Activated CD8-positive, alpha-beta T cell treated with anti-CD3 and anti-CD28 coated beads for 36 hours (primary cell): ENCODE measurements at places on chromosomes 5 and 9.

DNA sequence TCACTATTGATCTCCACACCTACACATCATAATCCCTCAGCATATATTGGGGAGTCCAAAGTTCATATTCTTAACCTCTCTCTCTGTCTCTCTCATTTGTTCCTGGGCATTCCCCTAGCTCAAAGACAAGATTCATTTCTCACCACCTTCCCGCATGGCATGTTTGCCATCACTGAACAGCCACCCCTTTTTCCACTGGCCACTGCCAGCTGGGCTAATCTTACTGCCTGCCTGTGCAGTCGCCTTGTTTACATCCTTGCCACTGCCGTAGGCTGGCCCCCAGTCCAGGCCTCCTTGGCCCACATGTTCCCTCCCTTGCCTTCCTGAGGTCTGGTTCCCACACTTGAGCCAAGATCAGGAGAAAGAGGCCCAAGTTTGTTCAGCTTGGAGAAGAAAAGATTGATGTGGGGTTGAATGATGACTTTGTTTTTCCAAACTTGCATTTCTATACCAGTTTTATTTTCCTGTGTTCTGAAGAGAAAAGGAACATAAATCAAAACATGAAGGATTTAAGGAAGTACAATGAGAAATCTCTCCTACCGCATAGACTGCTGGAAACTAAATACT is 80.2 kb downstream of the PLAC8L1 start:
- no peak overlapping the region for H3K4me3 ChIP-seq
- H3K4me1 ChIP-seq = no peaks in the 10 kb centered on the region
- DNase-seq = no peak
- peaks cover 9% of the 10 kb centered on the region for H3K27me3 ChIP-seq
- H3K27ac ChIP-seq = no peak overlapping the region
- H3K36me3 ChIP-seq = no peaks in the 10 kb centered on the region

DNA sequence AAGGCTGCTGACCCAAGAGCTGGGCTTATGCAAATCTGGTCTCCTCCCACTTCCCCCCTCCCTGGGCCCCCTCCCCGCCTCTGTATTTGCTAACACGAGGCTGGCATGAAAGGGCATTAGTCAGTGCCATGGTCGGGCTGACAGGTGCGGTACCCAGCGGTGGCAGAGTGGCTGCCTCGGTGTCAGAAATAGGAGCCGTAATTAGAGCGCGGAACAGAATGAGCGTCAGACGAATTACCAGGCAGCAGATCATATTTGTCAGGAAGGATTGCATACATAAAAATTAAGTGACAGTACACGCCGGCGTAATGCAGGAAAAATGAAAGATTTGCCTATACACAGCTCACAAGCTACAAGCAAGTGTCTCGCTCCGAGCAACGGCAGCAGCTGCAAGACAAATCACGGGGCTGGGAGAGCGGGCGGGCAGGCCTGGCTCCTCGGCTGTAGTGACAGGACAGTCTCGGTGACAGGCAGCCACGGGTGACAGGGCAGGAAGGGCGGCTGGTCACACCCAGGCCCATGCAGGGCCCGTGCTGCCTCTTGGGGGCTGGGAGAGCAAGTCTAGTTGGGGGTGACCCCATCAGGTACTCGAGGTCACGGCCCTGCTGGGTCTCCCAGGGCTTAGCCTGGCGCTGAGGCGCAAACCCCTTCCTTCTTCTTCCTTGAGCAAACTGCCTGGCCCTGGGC is 72.4 kb downstream of the NEK6 start:
- peaks cover 3% of the 10 kb centered on the region for H3K36me3 ChIP-seq
- no peak for DNase-seq
- H3K4me3 ChIP-seq = no peak overlapping the region
- H3K4me1 ChIP-seq = no peaks in the 10 kb centered on the region
- H3K27ac ChIP-seq = no peak overlapping the region

DNA sequence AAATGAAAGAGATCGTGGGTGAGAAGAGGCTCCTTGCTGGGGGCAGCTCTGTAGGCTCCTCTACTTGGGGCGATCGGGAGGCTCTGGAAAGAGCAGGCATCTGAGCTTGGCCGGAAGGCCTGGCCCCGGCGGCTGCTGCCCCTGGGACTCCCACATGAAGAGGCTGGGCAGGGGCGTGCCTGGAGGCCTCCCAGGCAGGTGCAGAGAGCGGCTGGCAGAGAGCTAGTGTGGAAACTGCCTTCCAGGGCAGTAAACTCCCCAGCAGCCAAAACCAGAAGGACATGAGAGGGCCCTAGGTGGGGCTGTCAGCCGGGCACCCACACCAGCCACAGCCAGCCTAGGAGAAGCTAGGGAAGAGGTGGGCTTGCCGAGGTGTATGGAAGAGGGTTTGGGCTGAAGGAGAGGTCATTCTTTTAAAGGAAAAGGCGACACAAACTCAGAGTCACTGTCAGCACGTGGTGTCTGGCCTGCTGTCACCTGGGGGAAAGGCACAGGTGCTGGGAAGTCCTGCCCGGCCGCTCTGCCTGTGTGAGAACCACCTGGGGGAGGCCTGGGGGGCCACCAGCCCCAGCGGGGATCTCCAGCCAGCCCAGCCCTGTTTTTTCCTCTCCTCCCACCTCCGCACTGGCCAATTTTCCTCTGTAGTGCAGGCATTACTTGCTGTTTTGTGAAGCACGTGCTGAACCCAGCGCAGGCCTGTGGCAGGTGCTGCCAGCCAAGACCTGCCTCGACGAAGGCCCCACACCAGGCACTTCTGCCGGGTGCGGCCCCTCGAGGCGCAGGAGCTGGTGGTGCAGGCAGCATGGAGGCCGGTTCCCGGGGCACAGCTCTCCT is 44.8 kb upstream of the EGFL7 start:
- no peak for DNase-seq
- H3K4me3 ChIP-seq = no peak overlapping the region
- no peaks in the 10 kb centered on the region for H3K36me3 ChIP-seq
- no peak overlapping the region for H3K27ac ChIP-seq
- H3K4me1 ChIP-seq = no peaks in the 10 kb centered on the region

GRCh38 chr9:15180124-15180523 is 126.9 kb downstream of the TTC39B start:
- H3K4me3 ChIP-seq = no peak overlapping the region
- DNase-seq = no peak
- H3K27me3 ChIP-seq = no peaks in the 10 kb centered on the region
- H3K36me3 ChIP-seq = peaks cover 23% of the 10 kb centered on the region
- H3K4me1 ChIP-seq = peaks cover 14% of the 10 kb centered on the region

DNA sequence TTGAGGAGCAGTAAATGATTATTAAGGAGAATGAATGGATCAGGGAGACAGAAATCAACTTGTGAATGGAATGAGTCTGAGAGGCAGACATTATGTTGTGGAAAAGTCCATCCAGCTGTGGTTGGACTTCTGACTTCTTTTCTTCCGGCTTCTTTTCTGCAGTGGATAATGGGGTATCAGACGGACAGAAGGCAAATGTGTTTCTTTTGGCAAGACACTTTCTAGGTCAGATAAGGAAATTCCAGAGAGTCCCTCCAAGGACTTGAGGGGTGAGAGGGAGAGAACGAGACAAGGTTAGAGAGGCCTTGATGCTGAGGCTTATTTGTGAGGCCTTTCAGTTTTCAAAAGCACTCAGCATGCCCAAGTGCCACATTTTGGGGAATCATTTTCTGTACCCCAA is 17.1 kb upstream of the GRHPR start:
- H3K27me3 ChIP-seq = no peaks in the 10 kb centered on the region
- peaks cover 21% of the 10 kb centered on the region for H3K4me1 ChIP-seq
- H3K36me3 ChIP-seq = no peaks in the 10 kb centered on the region
- H3K27ac ChIP-seq = no peak overlapping the region
- no peak overlapping the region for H3K4me3 ChIP-seq

DNA sequence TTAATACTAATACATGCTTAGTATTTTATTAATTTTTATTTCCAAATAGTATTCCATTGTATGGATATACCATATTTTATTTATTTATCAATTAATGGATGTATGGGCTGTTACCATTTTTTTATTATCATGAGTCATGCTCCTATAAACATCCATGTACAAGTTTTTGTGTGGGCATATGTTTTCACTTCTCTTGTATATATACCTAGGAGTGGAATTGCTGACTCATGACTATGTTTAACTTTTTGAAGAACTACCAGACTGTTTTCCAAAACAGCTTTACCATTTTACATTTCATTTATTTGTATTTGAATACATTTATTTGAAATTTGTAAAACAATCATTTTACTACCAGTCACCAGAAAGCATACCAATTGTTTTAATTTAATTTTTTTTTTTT is 14.1 kb upstream of the LRRC19 start:
- no peaks in the 10 kb centered on the region for H3K4me1 ChIP-seq
- DNase-seq = no peak
- no peak overlapping the region for H3K4me3 ChIP-seq
- peaks cover 27% of the 10 kb centered on the region for H3K36me3 ChIP-seq
- no peaks in the 10 kb centered on the region for H3K27me3 ChIP-seq
